GM12878 (cell line): ENCODE measurements at places on chromosomes 1 and 21. TPM values are rescaled to one million over a fixed set of nuclear protein-coding genes. Genes with fewer than 3 reads are reported as not detected.
A peak's percentile ranks its signal among the peaks of the same experiment; 100 is the strongest.

GRCh38 chr1:92985101-92985500, 23.8 kb upstream of the DIPK1A start:
- peaks cover 5% of the 10 kb centered on the region for H3K4me1 ChIP-seq
- H3K27ac ChIP-seq = no peak overlapping the region
- H3K36me3 ChIP-seq = no peaks in the 10 kb centered on the region
- no peaks in the 10 kb centered on the region for H3K27me3 ChIP-seq
- H3K4me3 ChIP-seq = no peak overlapping the region
- no peak for DNase-seq

DNA sequence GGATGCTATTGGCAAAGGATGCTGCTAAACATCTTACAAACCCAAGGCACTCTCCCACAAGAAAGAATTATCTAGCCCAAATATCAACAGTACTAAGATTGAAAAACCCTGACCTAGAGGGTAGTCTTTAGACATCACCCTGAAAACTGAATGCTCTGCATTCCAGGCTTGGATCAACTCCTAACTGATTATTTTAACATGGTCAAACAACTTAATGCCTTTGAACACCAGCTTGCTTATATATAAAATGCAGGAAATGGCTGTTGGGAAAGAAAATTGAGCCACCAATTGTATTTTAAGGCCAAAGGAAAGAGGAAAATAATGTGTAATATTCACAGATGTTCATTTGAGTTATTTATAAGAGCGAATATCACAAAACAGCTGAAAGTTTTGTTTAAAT, 72.2 kb upstream of the C1orf87 start:
- DNase-seq = no peak
- no peak overlapping the region for H3K4me3 ChIP-seq
- no peak overlapping the region for H3K27ac ChIP-seq
- H3K27me3 ChIP-seq = no peaks in the 10 kb centered on the region; the same call in 1 of the 2 replicates

- H3K27me3 ChIP-seq = no peaks in the 10 kb centered on the region
- no peaks in the 10 kb centered on the region for H3K4me1 ChIP-seq
- H3K27ac ChIP-seq = no peak overlapping the region
- no peaks in the 10 kb centered on the region for H3K36me3 ChIP-seq
- H3K4me3 ChIP-seq = no peak overlapping the region
These were observed 1.8 kb upstream of the GBP5 start for GRCh38 chr1:89274411-89274857.

- no peak overlapping the region; the same call in 1 of the 2 replicates for H3K27ac ChIP-seq
- H3K27me3 ChIP-seq = no peaks in the 10 kb centered on the region
- H3K36me3 ChIP-seq = no peaks in the 10 kb centered on the region
- peaks cover 20% of the 10 kb centered on the region for H3K4me1 ChIP-seq
- no peak overlapping the region for H3K4me3 ChIP-seq
- no peak for DNase-seq
These were observed 470 bp upstream of the MTMR11 start for GRCh38 chr1:149936992-149937705.

GRCh38 chr1:156599811-156600210, 1.5 kb downstream of the GPATCH4 start:
- H3K27ac ChIP-seq = peak overlapping the region; percentile 46
- H3K36me3 ChIP-seq = peaks cover 19% of the 10 kb centered on the region; the same call in 1 of the 2 replicates
- peaks cover 9% of the 10 kb centered on the region for H3K4me1 ChIP-seq

DNA sequence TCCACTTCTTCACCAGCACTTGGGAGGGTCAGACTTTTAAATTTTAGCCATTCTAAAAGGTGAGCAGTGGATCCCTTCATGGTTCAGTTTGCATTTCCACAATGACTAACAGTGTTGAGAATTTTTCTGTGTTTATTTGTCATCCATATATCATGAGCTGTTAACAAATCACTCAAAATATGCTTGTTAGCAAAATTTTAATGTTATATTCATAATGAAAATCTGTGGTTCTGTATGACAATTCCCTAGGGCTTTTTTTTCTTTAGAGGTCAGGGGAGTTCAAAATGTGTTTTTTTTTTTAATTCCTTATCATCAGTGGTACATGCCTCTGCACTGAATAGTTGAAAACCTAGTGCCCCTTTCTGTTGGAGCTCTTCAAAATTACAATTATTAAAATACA, 682.2 kb upstream of the ADGRL2 start:
- no peaks in the 10 kb centered on the region for H3K4me1 ChIP-seq
- no peak overlapping the region for H3K27ac ChIP-seq
- no peaks in the 10 kb centered on the region for H3K36me3 ChIP-seq

GRCh38 chr1:210099921-210100320, 132.7 kb upstream of the SERTAD4 start:
- no peak for DNase-seq
- no peaks in the 10 kb centered on the region for H3K27me3 ChIP-seq
- no peaks in the 10 kb centered on the region for H3K36me3 ChIP-seq
- H3K4me3 ChIP-seq = no peak overlapping the region

GRCh38 chr1:230868736-230869385, 540 bp upstream of the C1orf198 start:
- peak overlapping the region; percentile 75 for H3K4me3 ChIP-seq
- no peaks in the 10 kb centered on the region for H3K36me3 ChIP-seq
- no peaks in the 10 kb centered on the region; the same call in 1 of the 2 replicates for H3K27me3 ChIP-seq

- no peak overlapping the region for H3K4me3 ChIP-seq
- H3K36me3 ChIP-seq = no peaks in the 10 kb centered on the region
- no peaks in the 10 kb centered on the region for H3K4me1 ChIP-seq
- no peaks in the 10 kb centered on the region for H3K27me3 ChIP-seq
- H3K27ac ChIP-seq = no peak overlapping the region
These were observed 39.8 kb downstream of the FAM78B start for GRCh38 chr1:166127003-166127402.

Gene HCN3
- total RNA-seq = 2.5 and 2.8 TPM in 2 replicates

DNA sequence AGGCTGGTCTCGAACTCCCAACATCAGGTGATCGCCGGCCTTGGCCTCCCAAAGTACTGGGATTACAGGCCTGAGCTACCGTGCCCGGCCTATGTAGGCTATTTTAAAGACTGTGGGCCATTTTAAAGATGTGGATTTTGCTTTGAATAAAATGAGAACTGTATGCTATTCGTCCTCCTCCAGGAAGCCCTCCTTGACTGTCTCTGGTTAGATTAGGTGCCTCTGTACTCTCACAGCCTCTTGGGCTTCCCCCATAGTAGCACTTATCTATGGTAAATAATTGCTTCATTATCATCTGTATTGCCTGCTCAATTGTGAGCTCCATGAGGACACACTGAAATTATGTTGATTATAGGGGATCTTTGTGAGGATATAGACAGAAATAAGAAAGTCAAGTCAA, 20.5 kb upstream of the ERI3 start:
- H3K36me3 ChIP-seq = no peaks in the 10 kb centered on the region
- no peaks in the 10 kb centered on the region for H3K27me3 ChIP-seq
- no peak for DNase-seq

GRCh38 chr1:58811303-58811702, 27.5 kb upstream of the JUN start:
- no peaks in the 10 kb centered on the region for H3K27me3 ChIP-seq
- peaks cover 22% of the 10 kb centered on the region for H3K4me1 ChIP-seq
- DNase-seq = no peak
- no peak overlapping the region for H3K4me3 ChIP-seq
- H3K36me3 ChIP-seq = no peaks in the 10 kb centered on the region
- no peak overlapping the region for H3K27ac ChIP-seq

Gene LEPROT
- 14.9 and 16.4 TPM in 2 replicates for total RNA-seq

GRCh38 chr1:116854403-116854690, 55.4 kb upstream of the PTGFRN start:
- H3K4me3 ChIP-seq = no peak overlapping the region
- H3K27me3 ChIP-seq = no peaks in the 10 kb centered on the region
- H3K36me3 ChIP-seq = no peaks in the 10 kb centered on the region
- no peak overlapping the region for H3K27ac ChIP-seq
- 0 out of 2 replicates have a peak, but pooled peaks cover 3% of the 10 kb centered on the region for H3K4me1 ChIP-seq
- no peak for DNase-seq

DNA sequence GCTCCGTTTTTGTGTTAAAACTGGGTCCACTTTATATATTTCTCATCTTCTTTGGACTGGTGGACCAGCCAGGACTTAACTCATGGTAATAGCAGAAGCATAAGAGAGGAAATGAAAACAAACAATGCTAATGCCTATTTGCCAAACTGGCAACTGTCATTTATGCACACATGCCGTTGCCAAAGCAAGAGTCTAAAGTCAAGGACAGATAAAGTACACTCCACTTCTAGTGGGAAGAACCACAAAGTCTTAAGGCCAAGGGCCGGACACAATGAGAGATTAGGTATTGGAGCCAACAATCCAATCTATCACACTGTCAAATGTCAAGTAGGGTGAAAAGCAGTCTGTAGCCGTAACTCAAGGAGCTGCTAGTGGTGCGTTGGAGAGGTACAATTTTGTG, 157.7 kb downstream of the LYPLAL1 start:
- DNase-seq = no peak
- H3K27ac ChIP-seq = no peak overlapping the region
- no peaks in the 10 kb centered on the region for H3K27me3 ChIP-seq
- H3K4me1 ChIP-seq = no peaks in the 10 kb centered on the region
- no peaks in the 10 kb centered on the region; the same call in 1 of the 2 replicates for H3K36me3 ChIP-seq
- no peak overlapping the region for H3K4me3 ChIP-seq

DNA sequence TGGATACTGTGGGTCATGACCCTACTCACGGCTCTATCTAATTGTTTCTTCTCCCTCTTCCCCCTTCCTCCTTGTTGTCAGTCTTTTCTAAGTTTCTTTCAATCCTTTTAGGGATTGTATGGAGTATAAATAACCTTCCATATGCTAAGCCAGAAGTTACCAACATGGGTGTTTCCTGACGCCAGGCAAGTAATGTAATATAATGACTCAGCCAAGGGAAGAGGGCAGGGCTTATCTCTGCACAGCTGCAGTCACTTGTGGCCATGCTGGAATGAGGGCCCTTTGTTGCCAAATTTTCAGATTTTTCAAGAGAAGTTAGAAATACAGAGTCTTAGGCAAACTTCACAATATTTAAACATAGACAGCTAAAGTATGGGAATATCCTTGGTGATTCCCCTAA, 194.6 kb downstream of the ST6GALNAC3 start:
- no peak overlapping the region for H3K4me3 ChIP-seq
- no peak for DNase-seq
- H3K4me1 ChIP-seq = peaks cover 3% of the 10 kb centered on the region; the same call in 1 of the 2 replicates
- no peaks in the 10 kb centered on the region for H3K36me3 ChIP-seq
- H3K27me3 ChIP-seq = no peaks in the 10 kb centered on the region

DNA sequence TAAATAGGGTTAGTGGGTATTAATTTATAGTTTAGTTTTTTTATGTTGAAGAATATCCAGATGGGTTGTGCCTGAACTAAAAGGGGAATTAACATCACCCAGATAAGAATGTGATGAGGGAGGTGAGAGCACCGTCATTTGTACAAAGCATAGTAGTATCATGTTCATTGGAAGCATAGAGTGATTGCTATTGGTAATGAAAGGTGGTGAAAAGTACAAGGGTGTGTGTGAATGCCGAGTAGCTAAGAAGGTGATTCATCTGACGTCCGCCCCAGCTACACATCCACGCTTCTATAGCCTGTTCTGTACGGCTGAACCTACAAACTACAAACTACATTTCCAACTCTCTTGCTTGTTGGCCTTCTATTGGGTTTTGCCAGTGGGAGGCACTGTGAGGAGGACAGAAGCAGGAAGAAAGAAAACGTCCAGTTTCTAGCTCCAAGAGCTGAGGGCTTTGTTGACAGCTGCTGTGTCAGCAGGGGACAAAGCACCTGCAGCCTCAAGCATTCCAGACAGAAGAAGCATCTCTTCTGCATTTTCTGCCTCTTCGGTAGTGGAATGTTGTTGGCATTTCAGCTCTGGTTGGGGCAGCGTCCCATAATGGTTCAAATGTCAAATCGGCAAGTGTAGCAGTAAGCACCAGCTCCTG, 404.8 kb downstream of the KCTD3 start:
- DNase-seq = no peak
- H3K27me3 ChIP-seq = no peaks in the 10 kb centered on the region
- H3K27ac ChIP-seq = no peak overlapping the region
- H3K36me3 ChIP-seq = no peaks in the 10 kb centered on the region
- H3K4me1 ChIP-seq = no peaks in the 10 kb centered on the region

GRCh38 chr1:202315576-202316168, 26.1 kb downstream of the UBE2T start:
- no peak overlapping the region for H3K4me3 ChIP-seq
- H3K36me3 ChIP-seq = no peaks in the 10 kb centered on the region
- peak; percentile 19 for DNase-seq
- H3K4me1 ChIP-seq = no peaks in the 10 kb centered on the region
- H3K27me3 ChIP-seq = peaks cover 1% of the 10 kb centered on the region; the same call in 1 of the 2 replicates
- H3K27ac ChIP-seq = no peak overlapping the region
